Muscle of back (tissue), 13 donors: ENCODE measurements at places on chromosomes 1 and 21.

GRCh38 chr1:7262611-7263010 lies 477.4 kb downstream of the CAMTA1 start:
- DNase-seq, result no peak

GRCh38 chr21:42199868-42200463 lies 19.0 kb upstream of the ABCG1 start:
- DNase-seq, result no peak

DNA sequence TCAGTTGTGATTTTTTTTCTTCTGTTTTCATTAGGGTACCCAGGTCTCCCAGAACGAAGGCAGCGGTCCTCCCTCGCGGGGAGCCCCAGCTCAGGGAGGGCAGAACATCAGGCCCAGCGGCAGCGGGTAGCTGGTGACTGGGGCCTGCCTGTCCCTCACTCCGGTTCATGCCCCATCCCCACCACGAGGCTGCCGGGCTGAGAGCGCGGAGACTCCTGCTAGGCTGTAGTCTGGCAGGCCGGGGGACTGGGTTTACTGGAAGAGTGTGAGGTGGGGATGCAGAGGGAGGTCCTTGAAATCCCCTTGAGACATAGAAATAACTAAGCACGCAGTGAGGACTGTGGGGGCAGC lies 10.5 kb downstream of the BRINP2 start:
- no peak for DNase-seq

DNA sequence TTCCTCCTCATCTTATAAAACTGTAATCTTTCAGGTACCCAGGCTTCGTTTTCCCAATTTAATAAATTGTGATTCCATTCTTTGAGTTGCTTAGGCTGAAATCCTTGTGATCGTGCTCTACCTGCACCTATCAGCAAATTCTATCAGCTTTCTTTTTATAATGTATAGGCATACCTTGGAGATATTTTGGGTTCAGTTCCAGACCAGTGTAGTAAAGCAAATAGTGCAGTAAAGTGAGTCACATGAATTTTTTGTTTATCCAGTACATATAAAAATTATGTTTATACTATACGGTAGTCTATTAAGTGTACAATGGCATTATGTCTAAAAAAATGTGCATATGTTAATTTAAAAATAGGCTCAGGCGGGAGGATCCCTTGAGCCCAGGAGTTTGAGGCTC lies 5.5 kb downstream of the SWT1 start:
- DNase-seq, result no peak

DNA sequence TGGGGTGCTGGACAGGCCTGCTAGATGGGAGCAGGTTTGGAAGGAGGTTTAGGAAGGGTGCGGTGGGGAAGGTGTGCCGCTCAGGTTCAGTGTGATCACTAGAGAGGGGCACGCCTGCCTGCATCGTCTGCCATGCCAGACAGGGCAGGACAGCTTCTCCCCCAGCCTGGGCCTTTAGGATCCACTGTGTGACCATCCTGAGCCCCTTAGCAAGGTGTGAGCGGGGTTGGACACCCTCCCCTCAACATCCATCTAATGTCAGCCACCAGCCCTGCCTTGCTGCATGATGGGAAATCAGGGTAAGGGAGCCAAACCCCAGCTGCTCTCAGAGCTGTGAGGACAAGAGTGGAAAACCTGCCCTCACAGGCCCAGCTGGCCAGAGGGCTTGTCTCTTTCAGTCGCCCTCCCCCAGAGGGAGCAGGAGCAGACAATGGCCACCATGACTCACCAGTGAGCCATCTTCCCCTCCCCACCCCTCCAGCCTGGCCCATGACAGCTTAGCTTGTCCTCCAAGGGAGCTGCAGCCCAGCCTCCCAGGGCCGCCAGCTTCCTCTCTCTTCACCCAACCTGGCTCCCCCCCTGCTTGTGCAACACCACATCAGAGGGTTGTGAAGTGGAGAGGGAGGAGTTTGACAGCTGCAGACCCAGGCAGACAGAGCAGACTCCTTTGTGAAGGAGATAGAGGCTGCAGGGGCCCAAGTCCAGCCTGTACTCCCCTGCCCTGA lies 37.0 kb downstream of the NUAK2 start:
- no peak for DNase-seq

DNA sequence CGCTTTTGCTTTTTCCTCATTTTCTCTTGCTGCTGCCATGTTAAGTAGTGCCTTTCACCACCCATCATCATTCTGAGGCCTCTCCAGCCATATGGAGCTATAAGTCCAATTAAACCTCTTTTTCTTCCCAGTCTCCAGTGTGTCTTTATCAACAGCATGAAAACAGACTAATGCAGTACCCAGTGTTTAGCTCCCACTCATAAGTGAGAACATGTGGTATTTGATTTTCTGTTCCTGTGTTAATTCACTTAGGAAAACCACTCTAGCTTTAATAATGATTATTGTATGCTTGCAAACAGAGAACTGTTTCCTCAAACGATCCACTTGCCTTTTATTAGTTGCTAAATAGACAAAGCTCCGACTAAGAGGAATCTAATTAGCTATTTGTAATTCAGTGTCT lies 43.3 kb downstream of the IL23R start:
- no peak for DNase-seq
